ENCODE measurements at places on chromosomes 1 and 21.

DNA sequence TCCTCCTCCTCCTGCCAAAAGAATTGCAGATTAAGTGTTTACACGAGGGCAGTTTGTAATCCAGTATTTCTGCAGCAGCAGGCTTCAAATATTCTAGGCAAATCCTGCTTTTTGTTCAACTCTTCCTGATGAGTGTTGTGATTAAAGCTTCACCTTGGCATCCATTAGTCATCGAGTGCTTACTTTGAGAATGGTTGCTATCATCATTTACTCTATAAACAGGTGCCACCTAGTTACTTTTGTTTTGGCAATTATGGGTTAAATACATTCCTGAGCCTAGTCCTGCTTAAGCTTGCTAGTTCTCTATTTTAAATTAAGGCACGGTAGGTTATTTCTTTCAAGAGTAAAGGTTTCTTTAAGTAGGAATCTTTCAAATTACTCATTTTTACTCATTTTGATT, 20.3 kb downstream of the PDC start:
- DNase-seq: no peak

GRCh38 chr1:15735304-15736037, 587 bp upstream of the SLC25A34 start:
- DNase-seq: no peak

DNA sequence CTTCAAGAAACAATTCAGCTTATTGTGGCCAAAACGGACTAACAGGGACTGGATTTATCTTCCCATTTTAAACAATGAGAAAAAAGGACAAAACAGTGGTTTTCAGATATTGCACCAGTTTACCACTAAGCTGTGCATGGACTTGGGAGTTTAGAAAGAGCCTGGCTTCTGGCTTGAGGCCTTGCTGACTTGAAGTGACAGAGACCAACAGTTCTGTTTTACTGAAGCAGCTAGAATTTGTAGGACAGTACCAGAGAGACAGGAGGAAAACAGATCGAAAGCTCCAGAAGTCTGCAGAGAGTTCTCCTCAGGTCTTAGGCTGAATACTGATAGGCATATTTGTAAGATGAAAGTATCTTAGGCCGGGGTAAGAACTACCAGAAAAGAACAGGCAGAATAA, 20.5 kb downstream of the FCRL4 start:
- DNase-seq: no peak

- DNase-seq: no peak
Measured at GRCh38 chr1:118556936-118557335, 371.9 kb upstream of the SPAG17 start.

- DNase-seq: no peak
Measured at GRCh38 chr1:47627471-47628370, 189.9 kb downstream of the FOXD2 start.

DNA sequence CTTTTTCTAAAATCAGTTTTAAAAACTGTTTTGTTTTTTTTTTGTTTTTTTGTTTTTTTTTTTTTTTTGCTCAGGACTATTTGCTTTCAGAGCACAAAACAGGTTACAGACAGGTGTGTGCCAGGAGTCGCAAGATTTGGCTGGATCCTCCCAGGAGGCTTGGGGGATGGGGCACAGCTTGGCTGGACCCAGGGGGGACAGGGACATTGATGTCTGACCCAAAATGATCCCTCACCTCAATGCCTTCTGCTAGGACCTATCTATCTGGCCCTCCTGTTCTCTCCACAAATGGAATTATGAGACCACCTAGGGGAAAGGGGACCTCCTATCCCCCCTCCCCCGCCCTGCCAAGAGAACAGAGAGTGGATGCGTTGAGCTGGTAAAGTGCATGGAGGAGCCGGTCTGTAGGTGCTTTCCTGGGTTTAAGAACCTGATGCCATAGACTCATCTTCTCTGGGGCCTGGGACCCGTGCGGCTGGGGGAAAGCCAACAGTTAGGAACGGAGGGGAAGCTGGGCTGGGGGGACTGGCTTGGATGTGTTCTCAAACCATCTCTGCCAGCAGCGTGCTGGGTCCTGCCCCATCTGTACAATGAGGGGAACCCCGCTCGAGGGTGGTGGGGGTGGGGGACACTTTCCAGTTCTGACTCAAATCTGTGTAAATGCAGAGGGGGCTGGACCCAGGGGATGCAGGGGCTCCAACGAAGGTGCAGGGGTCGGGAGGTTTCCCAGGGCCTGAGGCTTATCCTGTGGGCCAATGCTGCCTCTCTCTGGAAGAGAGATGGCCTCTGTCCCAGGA, 28.9 kb downstream of the RUNX3 start:
- DNase-seq: no peak

- no peak for DNase-seq
Measured at GRCh38 chr1:218463194-218464156, 118.3 kb downstream of the TGFB2 start.

GRCh38 chr21:26116456-26117011, 54.0 kb downstream of the APP start:
- no peak for DNase-seq

GRCh38 chr1:201766131-201766866, 62.7 kb upstream of the IPO9 start:
- DNase-seq: no peak

DNA sequence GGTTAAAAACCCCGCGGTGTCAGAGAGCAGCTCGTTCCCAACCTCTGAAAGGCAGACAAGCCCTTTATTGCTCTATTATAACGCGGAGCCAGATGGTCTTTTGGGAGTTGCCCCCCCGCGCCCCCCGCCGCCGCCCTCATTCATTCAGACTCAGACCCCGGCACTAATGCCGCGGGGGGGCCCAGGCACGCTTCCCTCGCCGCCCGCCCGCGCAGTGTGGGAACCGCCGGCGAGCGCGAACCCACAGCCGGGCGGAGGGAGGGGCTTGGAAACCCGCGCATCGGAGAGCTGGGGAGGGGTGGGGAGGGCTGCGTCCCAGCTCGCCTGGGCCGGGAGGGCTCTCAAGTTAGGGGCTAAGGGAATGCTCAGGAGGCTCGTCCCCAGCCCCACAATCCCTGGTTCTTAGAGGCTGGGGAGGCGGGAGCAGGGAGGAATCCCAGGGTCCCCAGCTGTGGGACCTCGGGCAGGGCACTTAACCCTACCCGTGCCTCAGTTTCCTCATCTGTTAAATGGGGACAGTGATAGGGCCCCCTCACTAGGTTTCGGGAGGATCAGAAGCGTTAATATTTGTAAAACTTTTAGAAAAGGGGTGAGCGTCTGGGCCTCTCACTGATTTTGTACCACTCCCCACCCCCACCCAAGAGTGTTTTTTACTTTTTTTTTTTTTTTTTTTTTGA, 10.9 kb upstream of the HES5 start:
- no peak for DNase-seq

- no peak for DNase-seq
Measured at GRCh38 chr21:44020551-44020950, 8.4 kb downstream of the TRAPPC10 start.

GRCh38 chr1:109792056-109792831, 28.5 kb upstream of the EPS8L3 start:
- DNase-seq: no peak

GRCh38 chr1:153771841-153772593, 3.2 kb upstream of the SLC27A3 start:
- DNase-seq: no peak

DNA sequence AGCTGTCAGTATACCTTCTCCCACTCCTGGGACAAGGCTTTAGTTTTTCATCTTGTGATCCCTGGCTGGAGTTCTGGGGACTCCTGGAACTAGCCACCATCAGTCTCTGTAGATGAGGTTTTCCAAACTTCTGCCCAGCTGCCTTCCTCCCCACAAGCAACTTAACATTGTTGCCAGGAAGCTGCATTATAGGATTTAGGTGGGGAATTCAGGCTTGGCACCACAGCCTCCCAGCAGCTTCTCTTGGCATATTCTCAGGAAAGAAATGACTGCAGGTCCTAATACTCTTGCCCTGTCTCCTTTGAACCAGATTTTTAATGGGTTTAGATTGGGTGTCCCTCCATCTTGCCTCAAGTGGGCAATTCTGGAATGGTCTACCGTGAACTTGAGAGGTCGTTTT, 18.6 kb upstream of the KCNQ4 start:
- DNase-seq: no peak

- DNase-seq: no peak
Measured at GRCh38 chr1:168585937-168586336, 9.5 kb downstream of the XCL1 start.

- no peak for DNase-seq
Measured at GRCh38 chr1:41246568-41246967, 4.5 kb upstream of the SCMH1 start.

- DNase-seq: no peak
Measured at GRCh38 chr1:167456524-167456923, 61.8 kb downstream of the CD247 start.

DNA sequence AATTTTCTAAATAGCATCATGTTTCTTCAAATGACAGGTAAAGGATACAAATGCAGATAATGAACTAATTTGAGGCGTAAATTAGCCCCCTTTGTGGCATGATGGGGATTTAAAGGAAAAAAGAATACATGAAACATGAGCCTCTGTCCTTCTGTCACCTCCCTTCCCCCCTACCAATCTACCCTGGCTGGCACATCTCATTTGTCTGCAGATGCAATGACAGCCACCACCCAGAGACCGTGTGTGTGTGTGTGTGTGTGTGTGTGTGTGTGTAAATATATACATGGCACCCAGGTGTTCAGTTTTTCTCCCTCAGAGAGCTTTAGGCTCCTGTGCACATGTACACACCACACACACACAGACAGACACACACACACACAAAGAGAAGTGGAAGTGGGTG, 451.1 kb downstream of the RWDD3 start:
- DNase-seq: no peak

GRCh38 chr1:5164158-5164557, 509.7 kb downstream of the AJAP1 start:
- DNase-seq: no peak

GRCh38 chr1:206829282-206829681, 36.1 kb upstream of the IL20 start:
- DNase-seq: no peak

- no peak for DNase-seq
Measured at GRCh38 chr1:53643041-53643880, 95.7 kb downstream of the GLIS1 start.

DNA sequence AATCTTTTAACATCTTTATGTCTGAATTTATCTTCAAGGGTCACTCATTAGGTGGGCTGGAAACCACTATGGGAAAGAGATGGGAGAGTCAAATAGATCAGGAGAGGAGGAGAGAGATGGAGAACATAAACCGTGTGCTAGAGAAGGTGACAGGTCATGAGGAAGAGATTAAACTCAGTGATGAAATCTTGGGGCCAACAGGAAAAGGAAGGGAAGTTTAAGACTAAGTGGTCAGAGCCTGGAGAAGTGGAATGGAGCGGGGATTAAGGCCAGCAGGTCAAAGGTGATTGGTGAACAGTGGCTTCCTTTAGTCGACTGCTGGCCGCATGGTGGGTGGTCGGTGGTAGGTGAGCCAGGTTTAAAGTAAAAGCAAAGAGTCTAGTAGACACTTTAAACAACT, 169.3 kb upstream of the IVNS1ABP start:
- DNase-seq: no peak

DNA sequence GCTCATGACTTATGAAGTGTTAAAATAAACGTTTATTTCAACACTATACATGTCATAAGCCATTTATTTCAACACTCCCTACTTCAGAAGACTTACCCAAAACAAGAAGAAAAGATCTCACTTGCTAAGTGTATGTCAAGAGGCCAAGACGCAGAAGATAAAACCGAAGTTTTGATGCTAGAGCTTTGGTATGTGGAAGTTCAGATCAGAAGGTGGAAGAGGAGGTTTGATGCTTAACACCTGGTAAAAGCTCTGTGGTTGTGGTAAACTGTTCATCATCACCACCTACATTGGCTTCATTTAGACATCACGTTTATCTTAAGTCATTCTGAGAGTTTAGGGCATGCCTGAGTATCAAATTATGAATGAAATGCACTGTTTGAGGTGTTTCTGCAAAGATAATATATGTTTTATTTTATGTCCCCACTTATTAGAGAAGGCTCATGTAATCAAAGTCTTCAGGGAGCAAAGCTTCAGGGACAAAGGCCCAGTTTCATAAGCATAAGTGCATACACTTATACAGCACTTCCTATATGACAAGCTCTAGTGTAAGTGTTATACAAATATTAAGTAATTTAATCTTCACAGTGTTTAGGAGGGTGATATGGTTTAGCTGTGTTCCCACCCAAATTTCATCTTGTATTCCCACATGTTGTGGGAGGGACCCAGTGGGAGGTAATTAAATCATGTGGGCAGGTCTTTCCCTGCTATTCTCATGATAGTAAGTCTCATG, 533.3 kb downstream of the PTBP2 start:
- DNase-seq: no peak

- DNase-seq: no peak
Measured at GRCh38 chr1:228013131-228013934, 6.5 kb downstream of the WNT3A start.

DNA sequence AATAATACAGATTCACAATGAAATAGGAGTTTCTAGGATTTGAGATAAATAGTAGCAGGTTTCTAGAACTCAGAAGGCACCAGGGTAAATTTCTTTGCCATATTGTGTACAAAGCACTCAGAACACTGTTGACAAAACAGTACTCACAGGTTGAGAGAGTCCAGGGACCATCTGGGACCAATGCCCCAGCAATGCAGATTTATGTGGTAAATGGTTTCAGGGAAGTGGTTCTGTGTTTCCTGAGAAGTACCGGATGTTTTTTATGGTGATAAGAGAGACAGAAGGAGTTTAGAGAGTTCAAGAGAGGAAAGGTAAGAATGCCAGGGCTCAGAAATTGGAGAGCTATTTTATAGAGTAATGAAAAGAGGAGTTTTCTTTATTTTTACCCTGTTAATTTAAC, 29.6 kb upstream of the DIPK1A start:
- DNase-seq: no peak

GRCh38 chr1:79460773-79461436, 454.4 kb upstream of the ADGRL4 start:
- no peak for DNase-seq

GRCh38 chr1:217009376-217009775, 286.1 kb upstream of the ESRRG start:
- DNase-seq: no peak

GRCh38 chr1:112454316-112454715, 54.4 kb upstream of the WNT2B start:
- no peak for DNase-seq

GRCh38 chr1:234573711-234574299, 36.2 kb downstream of the IRF2BP2 start:
- DNase-seq: no peak

DNA sequence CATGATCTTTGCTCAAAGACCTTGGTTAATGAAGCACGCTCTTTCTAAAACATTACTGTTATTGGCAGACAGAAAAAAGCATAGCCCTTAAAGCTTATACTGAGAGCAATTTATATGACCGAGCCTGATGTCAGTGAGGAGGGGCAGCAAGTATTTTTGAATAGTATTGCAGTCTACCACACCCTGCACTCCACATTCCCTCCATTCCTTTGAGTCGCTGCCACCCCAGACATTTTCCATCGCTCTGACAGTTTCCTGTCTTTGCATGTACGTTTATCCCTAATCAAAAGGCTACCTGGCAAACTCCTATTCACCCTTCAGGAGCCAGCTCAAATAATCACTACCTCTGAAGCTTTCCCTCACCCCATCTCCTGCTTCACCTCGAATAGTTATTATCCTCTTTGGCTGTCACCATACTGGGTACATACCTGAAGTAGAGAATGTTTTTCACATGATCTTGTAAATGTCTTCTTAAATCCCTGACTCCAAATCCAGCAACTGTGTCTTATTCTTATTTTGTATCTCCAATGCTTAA, 5.5 kb upstream of the JUN start:
- DNase-seq: no peak

All from activated B cell treated with CpG ODN at 0.5 μM for 24 hours (primary cell).